Endothelial cell of umbilical vein (primary cell): ENCODE measurements at places on chromosomes 2 and 18.

DNA sequence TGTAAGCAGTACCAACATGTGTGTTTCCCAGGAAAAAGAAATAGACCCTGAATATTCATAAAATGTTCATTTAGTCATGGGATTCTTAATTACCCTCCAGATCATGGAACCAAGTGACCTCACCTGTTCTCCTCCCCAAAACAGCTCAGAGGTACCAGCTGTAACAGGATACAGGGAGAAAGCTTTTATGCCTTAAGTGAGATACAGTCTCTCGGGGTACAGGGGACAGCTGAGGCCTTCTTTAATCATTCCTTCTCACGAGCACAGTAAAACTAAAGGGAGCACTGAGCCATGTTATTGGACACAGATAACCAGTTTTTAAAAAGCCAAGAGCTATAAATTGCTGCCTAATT, 16.6 kb downstream of the EPHA4 start:
- no peak for DNase-seq

GRCh38 chr2:36059691-36060090, 295.9 kb upstream of the CRIM1 start:
- peak; percentile 9 for DNase-seq

- DNase-seq: peak; percentile 13
These were observed 106.7 kb downstream of the METTL8 start for GRCh38 chr2:171327043-171327496.

DNA sequence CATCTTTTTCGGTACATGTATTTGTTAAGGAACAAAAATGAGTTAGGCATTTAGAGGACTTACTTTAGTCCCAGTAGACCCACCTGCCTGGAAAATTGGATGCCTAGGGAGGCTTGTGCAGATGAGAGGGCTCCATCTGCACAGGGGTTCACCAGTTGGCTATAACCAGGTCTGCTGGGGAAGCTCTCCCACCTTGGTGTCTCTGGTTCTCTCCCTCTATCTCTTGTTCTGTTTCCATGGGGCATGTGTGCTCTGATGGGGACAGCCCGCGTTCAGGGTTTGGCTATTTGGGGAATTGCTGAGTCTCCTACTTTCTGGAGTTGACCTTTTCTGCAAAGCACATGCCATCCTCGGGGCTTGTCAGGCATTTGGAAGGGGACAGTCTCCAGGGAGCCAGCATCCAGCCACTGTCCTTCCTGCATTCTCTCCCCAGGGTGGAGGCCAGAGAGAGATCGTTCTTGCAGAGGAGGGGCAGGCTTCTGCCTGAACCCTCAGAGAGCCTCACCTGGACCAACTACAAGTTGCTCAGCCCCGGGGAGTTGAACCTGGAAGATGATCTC, 157.3 kb downstream of the KLHL29 start:
- DNase-seq: no peak

DNA sequence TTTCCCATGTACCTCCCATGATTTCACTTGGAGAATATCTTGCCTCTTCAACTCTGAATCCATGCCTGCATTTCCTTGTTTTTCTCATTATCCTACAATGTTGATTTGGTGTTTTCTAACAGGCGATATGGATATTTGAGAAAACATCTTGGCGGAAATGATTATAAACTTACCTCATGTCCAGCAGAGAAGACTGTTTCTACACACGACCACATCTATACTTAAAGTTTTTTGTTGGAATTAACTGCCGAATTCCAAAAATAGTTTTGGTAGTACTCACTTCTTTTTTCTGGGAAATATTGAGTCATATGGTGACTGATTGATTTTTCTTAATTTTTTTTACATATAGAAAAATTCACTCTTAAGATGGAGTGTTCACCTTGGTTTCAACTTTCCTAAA, 41.4 kb upstream of the TMEFF2 start:
- DNase-seq: no peak

GRCh38 chr2:62217421-62217820, 21.5 kb downstream of the B3GNT2 start:
- DNase-seq: no peak

DNA sequence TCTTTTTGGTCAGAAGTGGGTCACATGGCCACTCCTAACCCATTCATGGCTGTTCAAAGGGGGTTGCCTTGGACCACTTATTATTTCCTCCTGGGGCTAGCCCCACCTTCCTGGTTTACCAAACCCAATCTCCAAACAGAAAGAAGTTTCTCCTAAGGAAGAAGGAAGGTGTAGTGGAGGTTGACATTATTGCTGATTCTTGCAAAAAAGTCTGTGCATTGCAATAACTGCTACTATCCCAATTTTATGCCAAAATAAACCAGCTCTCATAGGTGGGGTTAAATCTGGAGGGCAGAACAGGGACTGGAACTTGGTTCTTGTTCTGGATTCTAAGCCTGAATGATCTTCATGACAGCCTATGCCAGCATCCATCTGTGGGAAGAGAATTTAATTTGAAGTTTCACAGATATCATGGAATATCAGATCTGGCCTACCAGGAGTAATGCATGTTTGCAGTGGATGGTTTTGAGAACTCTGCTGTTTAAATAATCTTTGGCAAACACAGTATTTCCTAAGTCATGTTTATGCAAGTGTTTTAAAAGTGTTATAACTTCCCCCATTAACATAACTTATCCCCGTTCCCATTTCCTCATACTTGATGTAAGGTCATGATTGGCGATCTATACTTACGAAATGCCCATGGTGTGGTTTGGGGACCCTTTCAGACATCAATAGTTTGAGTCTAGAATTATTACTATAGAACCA, 11.9 kb downstream of the ANXA4 start:
- DNase-seq: no peak

GRCh38 chr2:120740765-120741524, 5.3 kb downstream of the GLI2 start:
- no peak for DNase-seq

GRCh38 chr2:124586210-124586609, 561.1 kb downstream of the CNTNAP5 start:
- DNase-seq: no peak

DNA sequence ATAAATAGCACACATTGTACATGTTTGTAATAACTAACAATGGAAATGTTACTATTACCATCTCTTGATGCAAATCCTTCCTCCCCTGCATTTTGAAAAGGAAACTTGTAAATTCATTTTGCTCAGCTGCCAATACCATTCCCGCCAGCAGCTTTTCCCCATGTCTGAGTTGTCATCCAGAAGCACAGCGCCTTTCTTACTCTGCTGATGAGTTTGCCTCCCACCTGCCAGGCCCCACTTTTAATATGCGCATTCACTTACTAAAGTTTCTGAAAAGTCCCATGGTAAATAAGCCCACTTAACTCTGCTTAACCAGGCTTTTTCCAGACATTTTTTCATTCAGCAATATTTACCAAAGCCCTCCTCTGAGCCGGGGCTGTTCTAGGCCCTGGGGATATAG, 3.9 kb downstream of the CHST10 start:
- DNase-seq: no peak

GRCh38 chr2:236968880-236969534, 116.7 kb upstream of the COPS8 start:
- no peak for DNase-seq

- DNase-seq: no peak
These were observed 66.3 kb downstream of the SP110 start for GRCh38 chr2:230153390-230153976.

DNA sequence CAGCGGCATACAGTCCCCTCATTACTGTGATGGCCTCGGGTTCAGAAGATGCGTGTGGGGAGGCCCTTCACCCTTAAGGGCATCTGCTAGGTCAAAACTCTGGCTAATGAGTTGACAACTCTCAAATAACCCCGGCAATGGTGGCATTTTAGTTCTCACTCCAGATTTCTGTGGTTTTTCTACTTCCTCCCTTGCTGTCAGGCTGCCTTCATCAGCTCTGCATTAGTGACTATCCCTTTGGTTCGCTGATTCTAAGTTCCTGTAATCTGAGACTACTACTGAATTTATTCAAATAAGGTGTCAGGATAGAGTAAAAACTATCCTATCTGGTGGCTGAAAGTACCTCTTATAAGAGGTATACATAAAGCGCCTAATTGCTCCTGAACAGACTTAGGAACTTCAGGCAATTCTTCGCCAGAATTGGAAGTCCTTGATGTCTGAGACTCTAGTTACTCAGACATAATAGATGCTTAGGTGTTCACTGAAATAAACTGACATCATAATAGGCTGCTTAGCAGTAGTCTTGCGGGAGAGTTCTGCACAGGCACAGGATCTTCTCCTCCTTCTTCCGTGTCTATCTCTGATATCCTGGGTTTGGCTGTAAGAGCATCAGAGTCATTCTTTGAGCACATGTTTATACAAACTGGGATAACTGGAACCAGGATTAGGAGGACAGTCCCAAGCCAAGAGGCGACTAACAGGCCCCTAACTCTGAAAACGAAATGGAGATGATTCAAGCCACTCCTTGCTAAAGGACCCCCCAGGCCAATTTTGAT, 194.5 kb downstream of the DNER start:
- no peak for DNase-seq

- DNase-seq: no peak
These were observed 28.6 kb upstream of the CLASP1 start for GRCh38 chr2:121677855-121678254.

DNA sequence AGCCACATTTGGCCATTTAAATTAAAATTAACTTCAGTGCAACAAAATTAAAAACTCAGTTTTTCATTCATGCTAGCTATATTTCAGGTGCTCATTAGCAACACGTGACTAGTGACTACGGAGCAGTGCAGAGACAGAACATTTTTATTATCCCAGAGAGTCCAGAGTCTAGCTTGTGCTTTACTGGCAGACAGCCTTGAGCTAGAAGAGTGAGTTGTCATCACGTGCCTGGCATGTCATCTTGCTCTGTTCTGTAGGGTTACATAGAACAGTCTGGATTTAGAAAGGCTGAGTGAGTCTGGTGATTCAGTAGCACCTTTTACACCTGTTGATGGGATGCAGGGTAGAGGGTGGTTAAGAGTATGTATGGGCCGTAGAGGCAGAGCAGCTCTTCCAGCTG, 136.9 kb upstream of the IL1R2 start:
- no peak for DNase-seq

DNA sequence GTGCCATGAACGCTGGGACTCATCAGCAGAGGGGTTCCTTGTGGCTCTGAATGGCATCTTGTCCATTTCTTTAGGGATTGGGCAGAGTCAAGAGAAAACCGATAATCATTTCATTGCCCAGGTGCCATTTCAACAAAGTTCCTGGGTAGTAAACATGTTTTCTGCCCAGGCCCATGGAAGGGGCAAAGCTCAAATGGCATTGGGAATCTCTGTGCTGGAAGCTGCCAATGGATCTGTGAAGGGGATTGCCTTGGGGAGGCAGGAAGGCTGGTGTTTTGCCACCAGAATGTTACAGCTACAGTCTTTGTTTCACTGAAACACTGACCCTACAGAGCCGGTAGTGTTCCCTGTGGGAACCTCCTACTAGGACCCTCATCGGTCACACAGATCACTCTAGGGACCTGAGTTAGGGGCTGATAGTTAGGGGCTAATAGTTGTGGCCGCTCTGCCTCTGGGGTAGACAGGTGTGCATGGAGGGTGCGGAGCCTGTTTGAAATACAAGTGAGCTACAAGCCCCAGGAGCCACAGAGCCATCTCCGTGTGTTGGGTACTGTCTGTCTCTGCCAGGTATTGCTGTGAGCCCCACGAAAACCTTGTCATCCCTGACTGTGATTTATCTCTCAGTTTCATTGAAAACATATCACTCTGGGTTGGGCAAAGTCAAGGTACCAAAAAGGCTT, 224.4 kb upstream of the COPS8 start:
- no peak for DNase-seq

GRCh38 chr2:233108611-233109490, 48.7 kb downstream of the INPP5D start:
- DNase-seq: no peak

GRCh38 chr18:11488175-11488574, 121.2 kb upstream of the SLC35G4 start:
- no peak for DNase-seq

DNA sequence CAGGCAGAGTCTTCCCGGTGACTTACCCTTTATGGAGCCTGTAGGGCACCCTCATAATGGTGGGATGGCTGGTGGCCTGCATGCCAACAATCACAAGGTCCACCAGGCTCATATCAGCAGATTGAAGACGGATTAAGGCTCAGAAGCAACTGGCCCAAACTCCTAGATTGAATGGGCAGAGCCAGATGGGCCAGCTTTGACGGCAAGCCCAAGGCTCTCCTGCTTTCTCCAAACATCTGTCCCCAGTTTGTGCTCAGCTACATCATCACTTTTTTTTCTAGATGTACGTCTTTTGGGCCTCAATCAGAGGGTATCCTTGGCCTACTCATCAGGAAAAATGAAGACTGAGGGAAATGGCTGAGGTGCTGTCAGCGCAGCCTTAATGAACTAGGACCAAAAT, 114.6 kb downstream of the VIT start:
- DNase-seq: no peak

GRCh38 chr2:132955871-132956615, 286.0 kb upstream of the LYPD1 start:
- no peak for DNase-seq

DNA sequence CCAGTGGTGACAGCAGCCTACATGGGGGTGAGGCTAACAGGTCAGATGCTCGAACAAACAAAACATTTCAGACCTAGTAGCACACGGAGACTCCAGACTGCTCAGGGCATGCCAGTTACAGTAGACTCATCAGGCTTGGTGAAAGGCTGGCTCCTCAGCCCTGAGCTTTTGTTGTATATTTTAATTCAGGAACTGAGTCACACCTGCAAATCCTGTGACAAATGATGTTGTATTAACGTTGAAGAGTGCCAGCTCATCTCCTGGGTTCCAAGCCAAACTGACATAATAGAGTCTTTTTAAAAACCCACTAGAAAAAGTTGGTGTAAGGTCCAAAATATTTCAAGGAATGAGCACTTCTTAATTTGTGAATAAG, 65.3 kb downstream of the C1D start:
- peak; percentile 87 for DNase-seq

DNA sequence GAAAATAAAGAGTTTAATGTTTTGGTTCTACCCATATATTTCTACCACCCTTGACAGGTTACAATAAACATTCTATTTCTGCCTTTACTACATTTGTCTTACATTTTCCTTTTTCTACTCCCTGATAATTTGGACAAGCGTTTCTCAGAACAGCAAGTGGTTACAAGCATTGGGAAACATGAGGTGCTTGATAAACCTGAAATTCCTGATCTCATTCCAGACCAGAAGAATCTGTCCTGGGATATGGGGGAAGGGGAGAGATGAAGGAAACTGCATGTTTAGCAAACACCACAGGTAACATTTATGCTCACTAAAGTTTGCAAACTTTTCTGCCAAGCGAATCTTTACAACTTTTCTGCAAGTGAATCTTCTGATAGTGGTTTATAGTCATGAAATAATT, 28.3 kb upstream of the DSC1 start:
- DNase-seq: no peak

GRCh38 chr18:7750966-7751365, 183.8 kb downstream of the PTPRM start:
- DNase-seq: no peak

DNA sequence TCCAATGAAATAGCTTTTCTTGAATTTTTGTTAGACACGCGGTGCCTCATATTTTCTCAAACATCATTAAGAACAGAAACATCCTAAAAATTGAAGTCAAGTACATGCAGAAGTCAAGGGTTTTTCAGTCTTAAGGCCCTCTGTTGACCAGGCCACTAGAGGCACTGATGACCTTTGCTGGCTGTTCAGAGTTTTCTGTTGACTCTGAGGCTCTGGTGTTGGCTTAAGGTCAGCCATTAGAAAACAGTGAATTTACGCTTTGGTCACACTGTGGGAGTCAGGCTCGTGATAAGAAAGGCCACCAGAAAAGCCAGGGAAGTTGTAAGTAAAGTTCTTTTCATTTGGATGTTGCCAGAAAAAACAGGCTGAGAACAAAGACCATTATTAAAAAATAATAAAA, 5.8 kb upstream of the UPP2 start:
- no peak for DNase-seq

- DNase-seq: no peak
These were observed 95.7 kb downstream of the BCL2 start for GRCh38 chr18:63223837-63224236.
